ENCODE measurements at places on chromosomes 6 and 20.

DNA sequence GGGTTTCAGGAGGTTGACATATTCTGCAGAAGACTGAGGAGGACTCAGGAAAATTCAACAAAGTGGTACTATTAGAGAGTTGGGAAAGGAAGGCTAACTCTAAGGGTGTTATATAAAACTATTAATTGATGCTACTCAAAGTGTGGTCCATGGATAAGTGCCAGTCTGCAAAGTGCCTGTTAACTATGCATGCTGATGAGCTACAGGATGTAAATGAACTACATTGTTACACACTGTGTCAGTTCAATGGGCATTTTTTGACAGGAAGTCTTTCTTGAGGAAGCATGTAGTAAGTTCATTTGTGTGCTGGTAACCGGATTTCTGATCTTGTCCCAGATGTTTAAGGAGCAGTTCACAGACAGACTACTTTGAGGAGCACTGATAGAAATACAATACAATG, 75.6 kb downstream of the KLHL32 start:
- DNase-seq, result no peak

GRCh38 chr20:41782730-41783406, 164.7 kb upstream of the CHD6 start:
- DNase-seq, result no peak

DNA sequence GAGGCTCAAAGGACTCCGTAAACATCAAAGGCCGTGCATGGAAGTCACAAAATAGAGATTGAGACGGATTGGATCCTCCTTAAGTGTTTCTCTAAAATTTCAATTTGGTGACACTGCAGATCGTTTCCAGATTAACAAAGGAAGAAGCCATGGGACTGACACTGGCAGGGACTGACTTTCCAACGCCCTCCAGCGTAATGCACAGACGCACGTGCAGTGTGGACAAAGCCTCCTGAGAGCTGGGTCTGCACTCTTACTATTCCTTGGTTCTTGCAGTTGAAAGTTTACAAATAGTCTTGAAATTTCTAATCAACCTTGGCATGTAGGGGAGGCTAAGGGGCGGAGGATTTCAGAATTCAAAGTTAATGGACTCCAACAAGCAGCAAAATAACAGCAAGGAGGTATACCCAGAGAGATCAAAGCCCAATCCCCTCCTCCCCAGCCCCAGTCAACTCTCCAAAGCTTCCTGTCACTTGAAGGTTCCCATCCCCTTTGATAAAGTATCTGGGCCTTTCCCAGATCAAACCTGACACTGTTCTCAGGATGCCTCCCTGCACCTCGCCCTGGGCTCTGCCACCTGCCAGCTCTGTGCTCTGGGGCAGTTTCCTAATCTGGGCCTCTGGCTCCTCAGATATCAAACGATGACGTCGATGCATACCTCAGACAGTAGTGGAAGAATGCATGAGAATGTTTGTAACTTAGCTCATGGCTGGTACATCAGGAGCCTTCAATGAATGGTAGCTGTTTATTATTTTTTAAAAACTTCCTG, 106.5 kb upstream of the TRAF3IP2 start:
- DNase-seq, result no peak

DNA sequence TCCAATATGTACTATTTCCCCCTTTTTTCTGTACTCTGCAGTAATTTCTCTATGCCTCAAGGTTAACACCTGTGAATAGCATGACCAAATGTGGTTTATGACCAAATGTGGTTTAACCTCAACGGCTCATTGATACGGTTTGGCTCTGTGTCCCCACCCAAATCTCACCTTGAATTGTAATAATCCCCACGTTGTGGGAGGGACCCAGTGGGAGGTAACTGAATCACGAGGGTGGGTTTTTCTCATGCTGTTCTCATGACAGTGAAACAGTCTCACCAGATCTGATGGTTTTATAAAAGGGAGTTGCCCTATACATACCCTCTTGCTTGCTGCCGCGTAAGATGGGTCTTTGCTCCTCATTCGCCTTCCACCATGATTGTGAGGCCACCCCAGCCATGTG, 18.7 kb downstream of the DEK start:
- no peak for DNase-seq

DNA sequence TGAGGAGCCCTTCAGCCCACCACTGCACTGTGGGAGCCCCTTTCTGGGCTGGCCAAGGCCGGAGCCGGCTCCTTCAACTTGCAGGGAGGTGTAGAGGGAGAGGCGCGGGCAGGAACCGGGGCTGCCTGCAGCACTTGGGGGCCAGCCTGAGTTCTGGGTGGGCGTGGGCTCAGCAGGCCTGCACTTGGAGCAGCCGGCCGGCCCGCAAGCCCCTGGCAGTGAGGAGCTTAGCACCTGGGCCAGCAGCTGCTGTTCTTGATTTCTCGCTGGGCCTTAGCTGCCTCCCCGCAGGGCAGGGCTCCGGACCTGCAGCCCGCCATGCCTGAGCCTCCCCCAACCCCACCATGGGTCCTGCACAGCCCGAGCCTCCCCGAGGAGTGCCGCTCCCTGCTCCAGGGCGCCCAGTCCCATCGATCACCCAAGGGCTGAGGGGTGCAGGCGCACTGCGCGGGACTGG, 101.7 kb upstream of the ADGRB3 start:
- no peak for DNase-seq

DNA sequence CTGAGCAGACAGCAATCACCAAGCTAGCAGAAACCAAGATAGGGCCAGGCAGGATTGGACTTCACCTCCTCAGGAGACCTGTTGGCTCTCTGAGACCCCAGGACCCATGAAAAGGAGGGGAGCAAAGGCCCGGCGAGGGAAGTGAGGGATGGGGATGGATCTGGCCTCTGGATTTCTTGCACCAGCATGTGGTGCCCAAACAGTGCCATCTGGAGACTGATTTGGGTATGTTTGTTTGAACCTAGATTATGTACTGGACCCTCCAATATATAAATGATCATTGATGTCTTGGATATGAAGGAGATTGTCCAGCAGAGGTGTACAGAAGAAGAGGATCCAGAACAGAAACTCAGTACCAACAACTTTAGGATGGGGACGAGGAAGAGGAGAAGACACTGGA, 83.4 kb upstream of the LY86 start:
- no peak for DNase-seq

DNA sequence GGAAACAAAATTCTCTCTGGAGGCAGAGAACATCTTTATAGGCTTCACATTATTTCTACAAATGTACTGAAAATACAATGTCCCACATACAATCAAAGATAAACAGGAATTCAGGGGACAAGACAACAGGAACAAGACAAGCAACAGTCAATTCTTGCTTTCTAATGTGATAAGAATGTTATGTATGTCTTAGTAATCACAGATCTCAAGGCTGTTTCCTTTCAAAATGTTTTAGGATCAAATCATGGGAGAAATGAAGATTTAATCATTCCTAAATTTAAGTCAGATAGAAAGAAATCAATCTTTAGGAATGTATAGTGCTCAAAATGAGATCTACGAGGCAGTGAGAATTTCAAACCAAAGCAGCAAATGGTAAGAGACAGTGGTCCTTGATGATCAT, 32.1 kb downstream of the NEDD9 start:
- no peak for DNase-seq

DNA sequence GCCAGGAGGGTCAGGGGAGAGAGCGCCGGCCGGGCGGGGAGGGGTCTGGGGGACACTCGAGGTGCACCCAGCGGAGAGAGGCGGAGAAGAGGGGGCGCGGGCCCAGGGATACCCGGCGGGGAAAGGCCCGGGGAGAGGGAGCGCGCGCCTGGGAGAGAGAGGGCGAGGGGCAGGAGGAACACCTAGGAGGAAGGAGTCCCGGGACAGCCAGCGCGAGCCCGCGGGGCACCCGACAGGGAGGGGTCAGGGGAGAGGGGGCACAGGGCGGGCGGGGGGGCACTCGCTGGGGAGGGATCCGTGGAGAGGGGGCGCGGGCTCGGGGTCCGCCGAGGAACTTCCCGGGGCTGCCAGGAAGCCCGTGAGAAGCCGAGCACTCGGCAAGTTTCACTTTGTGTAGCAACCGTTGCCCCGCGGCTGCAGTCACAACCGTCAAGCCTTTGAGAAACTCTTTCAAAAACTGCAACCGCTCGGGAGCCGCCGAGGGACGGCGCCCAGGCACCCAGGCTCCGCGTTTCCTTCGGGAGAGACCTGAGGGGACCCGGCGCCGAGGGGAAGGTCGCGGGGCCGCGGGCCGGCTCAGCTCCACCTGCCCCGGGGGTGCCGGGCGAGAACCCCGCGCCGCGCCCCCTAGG, 471 bp downstream of the EZR start:
- peak; percentile 33 for DNase-seq

DNA sequence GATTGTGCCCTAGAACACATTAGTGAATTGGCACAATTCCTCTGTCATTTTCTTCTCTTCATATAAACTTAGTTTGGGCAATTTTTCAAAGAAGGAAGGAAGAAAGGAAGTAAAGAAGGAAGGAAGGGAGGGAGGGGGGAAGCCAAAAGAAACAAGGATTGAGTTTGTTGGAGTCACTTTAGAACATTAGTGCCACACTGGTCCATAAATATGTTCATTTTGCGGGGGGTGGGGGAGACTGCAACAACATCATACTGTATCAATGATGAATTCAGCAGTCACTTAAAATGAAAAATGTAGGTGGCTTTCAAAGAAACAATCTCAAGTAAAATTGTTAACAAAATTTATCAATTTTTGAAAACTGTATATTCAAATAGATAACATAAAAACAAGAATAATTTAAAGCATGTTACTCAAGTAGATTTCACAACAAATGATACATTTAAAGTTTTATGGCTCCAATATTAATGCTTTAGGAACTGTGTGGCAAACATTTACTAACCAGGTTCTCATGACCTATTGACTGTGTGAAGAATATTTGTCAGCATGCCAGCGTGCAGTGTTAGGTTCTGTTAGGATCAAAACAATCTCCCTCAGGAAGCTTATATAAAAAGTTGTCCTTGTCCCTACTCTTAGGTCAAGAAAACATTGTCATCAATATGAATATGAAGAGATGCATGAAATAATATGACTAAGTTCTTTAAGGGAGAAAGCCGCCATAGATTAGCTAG, 208.1 kb upstream of the AGPAT4 start:
- no peak for DNase-seq

GRCh38 chr6:4374216-4374615, 238.8 kb upstream of the ECI2 start:
- DNase-seq, result no peak

GRCh38 chr6:91449539-91449938, 862.7 kb upstream of the MAP3K7 start:
- no peak for DNase-seq

DNA sequence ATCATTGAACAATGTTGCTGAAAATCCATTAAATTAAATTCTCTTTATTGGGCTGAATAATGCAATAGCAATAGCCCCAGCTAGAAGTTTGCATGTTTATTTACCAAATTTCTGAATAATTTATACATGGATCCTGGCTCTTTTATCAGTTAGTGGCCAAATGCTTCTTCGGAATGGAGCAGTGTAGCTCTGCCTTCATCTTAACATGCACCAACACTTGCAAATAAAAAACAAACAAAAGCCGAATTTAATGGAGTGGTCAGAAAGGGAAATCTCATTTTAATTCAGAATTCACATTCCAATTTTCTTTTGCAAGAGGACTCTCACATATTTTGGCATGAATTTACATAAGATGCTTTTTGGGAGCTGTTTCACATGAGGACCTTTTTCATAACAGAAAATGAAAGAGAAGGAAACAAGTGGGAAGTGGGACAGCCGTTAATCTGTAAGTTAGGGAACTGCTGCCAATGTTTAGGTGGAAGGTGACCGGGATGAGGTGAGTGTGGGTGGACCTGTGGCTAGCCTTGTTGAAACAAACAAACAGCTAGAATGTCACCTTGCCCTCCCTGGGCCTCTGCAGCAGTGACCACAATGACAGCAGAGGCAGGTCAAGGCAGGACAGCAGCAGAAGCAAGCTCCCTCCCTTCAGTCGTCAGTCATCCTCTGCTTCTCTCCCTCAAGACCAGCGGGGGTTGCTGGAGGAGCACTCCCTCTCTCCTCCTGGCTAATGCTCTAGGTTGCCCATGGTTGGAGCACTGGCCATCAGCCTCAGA, 73.2 kb downstream of the INSM1 start:
- DNase-seq, result no peak
